Kidney epithelial cell (primary cell): ENCODE measurements at places on chromosomes 11 and 22. TPM values are rescaled to one million over a fixed set of nuclear protein-coding genes. Genes with fewer than 3 reads are reported as not detected.

DNA sequence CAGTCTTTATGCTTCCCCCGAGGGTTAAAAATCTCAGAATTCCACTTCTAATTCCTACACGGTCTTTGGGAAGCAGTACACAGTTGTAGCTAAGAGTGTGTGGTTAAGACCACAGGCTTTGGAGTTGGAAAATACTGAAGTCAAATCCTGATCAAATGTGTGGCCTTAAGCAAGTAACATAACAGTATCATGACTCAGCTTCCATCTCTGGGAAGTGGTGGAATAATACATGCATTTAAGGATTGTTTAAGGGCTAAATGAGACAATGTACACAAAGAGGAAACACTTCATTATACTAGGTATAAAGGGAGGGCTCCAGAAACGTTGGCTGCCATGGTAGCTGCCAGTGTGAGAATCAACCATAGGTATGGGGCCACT is 71.5 kb downstream of the FAT3 start:
- no peak for DNase-seq

- DNase-seq: peak; percentile 55
Measured at GRCh38 chr22:30420347-30421125, 5.0 kb upstream of the MTFP1 start.

- DNase-seq: peak; percentile 69
Measured at GRCh38 chr11:47426062-47426956, at the start of gene PSMC3. Gene PSMC3 (minus strand): TSS chr11:47426439. CDS start chr11:47426279, 160 bp downstream.

DNA sequence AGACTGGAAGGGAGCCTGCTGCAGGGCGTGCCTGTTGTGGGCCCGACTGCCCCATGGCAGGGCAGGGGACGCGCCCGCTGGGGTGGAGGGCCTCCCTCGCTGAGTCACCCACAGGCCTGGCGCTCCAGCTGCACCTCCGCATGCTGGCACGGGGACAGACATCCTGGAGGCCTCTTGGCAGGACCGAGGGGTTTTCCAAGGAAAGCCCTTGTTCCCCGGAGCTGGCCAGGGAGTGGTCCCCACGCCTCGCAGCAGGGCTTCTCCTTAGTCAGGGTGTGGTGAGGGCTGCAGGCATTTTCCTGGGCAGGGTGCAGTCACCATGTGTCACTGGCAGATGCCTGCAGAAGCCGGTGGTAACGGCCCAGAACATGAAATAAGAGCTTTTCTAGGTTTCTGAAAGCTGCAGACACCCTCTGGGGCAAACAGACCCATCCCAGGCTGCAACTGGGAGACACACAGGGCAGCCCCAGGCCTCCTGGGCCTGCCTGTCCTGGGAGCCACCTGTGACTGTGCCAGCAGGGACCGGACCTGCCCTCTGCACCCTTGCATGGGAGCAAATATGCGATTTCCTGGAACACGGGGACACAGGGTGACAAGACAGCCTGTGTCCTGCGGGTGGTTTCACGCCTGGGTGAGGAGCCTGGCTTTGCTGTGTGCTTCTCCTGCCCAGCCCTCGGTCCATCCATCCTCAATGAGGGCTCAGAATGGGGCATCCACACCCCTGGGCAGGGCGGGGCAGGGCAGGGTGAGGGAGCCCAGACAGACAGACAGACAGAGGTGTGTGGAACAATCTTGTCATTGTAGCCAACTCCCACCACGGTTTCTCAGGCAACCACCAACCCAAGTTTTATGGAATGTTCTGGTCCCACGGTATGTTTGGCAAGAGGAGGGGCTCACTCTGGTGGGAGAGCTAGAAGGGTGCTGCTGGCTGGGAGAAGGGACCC is 43.2 kb upstream of the FADD start:
- DNase-seq: no peak

GRCh38 chr11:86678823-86679222 is 6.4 kb upstream of the ME3 start:
- peak; percentile 93 for DNase-seq

GRCh38 chr11:113446938-113447337 is 28.3 kb downstream of the DRD2 start:
- no peak for DNase-seq

GRCh38 chr22:30361916-30362650 is 5.3 kb downstream of the CCDC157 start:
- no peak for DNase-seq

DNA sequence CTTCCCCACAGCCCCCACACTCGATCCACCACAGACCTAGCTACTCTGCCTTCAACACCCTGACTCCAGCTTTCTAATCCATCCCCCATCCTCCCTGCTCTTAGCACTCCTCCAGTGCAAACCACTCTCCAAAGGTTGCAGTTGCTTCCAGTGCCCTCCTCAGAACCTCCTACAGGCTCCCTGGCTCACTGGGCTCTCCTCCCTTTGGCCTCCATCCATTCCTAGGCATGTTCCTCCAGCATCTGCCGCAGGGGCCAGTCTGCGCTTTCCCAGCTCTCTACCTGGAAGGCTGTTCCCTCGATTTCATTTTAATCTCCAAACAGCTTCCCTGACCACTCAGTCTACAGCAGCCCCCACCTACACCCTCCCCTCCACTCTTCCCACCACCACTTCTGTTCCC is 133.8 kb downstream of the SPATA19 start:
- no peak for DNase-seq

- DNase-seq: no peak
Measured at GRCh38 chr11:32255841-32256240, 165.0 kb downstream of the RCN1 start.

GRCh38 chr11:6233984-6234386 is 451 bp downstream of the FHIP1B start:
- DNase-seq: no peak

- no peak for DNase-seq
Measured at GRCh38 chr11:127259102-127259501, 258.5 kb upstream of the KIRREL3 start.

- DNase-seq: no peak
Measured at GRCh38 chr11:19849107-19849789, 136.6 kb downstream of the NAV2 start.

- DNase-seq: no peak
Measured at GRCh38 chr11:62103986-62104385, 19.8 kb upstream of the INCENP start.

GRCh38 chr11:70368961-70369360 is 29.4 kb upstream of the CTTN start:
- DNase-seq: no peak

GRCh38 chr11:28675183-28675582 is 567.0 kb downstream of the METTL15 start:
- DNase-seq: no peak

- no peak for DNase-seq
Measured at GRCh38 chr22:23829845-23830372, 8.9 kb downstream of the DERL3 start.

DNA sequence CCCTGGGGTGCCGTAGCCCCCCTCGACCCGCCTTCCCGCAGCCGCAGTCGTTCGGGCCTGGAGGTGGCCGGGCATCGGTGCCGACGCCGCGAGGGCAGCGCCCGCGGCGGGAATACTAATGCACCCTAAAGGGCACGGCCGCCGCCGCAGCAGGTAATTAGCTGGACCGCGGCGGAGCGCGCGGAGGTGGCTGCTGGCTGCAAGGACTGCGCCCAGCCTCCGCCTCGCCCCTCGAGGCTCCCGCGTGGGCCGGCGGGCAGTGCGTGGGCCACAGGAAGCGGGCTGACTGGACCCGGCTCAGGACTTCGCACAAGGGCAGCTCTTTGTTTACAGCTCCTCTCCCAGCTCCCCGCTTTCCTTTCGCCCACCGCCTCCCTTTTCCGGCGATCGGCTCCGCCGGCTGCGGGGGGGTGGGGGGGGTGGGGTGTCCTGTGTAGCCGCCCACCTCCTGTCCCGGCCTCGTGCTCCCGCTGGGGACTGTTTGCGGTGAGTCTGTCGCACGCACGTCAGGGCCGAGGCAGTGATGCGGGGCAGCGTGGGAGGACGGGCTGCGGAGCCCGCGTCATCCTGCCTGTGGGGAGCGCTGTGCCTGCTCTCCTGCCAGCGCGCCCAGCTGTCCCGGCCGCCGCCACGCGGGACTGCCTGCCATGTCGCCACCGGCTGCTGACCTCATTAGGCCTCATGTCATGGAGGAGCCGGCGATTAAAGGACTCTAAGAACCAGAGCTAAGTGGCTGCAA is 53.2 kb downstream of the GRIK4 start:
- DNase-seq: no peak

DNA sequence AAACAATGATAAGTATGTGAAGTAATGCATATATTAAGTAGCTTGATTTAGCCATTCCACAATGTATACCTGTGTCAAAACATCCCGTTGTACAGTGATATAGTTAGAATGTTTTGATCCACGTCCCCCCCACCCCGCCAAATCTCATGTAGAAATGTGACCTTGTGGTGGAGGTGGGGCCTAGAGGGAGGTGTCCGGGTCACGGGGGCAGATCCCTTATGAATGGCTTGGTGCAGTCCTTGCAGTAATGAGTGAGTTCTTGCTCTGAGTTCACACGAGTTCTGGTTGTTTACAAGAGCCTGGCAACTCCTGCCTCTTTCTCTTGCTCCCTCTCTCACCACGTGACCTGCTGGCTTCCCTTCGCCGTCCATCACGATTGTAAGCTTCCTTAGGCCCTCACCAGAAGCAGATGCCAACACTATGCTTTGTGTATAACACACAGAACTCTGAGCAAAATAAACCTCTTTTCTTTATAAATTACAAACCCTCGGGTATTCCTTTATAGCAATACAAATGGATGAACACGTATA is 41.6 kb downstream of the FANCF start:
- DNase-seq: no peak

GRCh38 chr11:127470306-127470884 is 469.8 kb upstream of the KIRREL3 start:
- no peak for DNase-seq

DNA sequence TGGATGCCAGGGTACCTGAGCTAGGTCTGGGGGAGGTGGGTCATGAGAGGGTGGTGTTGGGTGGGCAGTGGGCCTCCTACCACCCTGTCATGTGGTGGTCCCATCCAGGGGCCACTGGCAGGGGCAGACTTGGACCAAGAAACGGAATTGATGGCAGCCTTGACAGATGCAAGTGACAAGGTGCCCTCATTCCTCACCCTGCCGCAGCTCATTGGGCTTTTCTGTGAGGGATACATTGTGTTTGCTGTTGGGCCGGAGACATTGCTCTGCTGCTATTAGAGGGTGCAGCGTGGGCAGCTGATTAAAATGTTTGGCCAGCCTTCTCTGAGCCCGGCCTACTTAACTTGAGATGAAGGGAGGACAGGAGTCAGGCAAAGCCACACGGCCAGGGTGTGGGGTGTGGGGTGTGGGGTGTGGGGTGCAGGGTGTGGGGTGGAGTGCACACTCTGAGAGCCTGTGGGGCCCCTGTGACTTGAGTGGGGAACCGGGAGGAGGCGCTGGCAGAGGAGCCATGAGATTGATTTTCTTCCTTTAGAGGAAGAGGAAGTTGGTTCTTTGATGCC is 351.5 kb downstream of the TBC1D22A start:
- no peak for DNase-seq

DNA sequence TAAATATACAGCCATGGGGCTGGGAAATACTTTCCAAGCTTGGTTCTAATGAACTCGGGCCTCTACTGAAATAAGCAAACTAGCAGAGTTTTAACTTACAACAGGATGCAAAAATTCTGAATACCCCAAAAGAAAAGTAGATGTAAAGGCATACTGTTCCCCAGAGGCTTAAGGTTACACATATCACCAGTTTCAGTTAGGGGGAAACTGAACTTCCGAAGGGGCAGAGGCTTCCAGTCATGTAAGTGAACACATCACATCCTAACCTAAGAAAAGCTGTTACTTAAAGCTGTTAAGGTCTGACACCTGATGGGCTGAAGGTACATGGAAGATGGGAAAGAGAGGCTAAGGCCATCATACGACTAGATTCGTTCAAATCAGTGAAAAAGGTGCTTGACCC is 2.3 kb downstream of the GAB2 start:
- DNase-seq: no peak

- DNase-seq: no peak
Measured at GRCh38 chr11:104663190-104664140, 234.8 kb downstream of the CASP12 start.

DNA sequence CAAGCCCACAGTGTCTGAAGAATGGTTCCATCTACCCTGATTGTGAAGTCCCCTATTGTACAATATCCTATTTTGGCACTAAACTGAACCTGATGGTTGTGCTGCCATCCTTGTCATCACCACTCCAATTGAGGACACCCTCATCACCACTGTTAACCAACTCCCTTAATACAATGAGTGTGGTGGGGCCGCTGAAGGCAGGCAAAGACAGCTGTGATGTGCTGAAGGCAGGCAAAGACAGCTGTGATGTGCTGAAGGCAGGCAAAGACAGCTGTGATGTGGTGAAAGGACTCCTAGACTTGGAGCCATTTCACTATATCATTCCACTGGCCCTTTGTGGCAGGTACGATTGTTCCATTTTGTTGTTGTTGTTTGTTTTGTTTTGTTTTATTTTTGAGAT is 481.6 kb downstream of the SOX6 start:
- no peak for DNase-seq

DNA sequence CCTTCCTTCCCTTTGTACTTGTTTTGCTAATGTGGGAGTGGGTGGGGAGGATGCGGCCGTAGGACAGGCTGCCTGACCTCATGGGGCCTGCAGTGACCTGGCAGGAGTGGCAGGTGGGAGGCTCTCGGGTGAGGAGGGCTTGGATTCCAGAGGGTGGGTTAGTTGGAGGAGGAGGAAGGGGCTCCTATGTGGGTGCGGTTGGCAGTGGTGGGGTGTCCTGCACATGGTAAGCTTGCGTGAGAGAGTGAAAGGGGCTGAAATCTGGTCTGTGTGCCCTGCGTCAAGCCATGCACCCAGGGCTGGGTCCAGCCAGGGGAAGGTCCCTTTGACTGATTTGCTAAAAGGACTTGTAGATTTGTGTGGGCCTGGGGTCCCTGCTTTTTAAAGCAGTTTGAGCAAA is 90.7 kb upstream of the OR4B1 start:
- no peak for DNase-seq

DNA sequence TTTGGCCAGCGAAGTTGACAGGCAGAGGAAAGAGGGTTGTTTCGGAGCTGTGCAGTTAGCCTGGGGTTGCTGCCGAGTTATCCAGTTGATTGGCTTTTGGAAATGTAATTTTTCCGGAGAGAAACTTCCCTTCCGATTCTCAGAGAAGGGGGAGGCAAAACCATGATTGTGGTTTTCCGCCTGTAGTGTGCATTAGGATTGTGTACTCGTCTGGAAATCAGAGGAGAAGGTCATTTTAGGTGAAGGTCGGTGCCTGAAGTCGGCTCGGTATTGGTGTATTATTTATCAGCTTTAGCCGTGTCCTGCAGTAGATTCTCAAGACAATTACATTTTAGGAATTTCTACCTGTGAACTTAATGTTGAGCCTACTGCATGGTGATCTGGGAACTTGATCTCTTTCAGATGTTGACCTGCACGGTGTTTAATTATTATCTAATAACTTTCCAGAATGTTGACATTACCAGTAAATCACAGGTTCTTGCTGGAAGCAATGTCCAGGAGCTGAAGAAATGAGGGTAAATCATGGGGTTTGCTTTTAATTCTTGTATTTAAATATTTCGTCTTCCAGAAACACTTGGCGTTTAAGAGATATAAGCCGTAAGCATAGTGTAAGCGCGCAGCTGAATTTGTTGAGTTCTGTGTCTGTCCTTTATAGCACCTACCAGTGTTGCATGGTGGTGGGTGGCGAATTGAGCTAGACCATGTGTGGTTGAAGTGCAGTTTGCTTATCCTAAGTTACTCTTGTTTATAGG is 1.3 kb downstream of the ARHGEF12 start:
- no peak for DNase-seq

Gene BMAL1
- 13.3 and 15.0 TPM in 2 replicates for total RNA-seq

Gene P2RX6
- 0.27 TPM in 1 of 2 replicates, not detected in the other for total RNA-seq

Gene OTOG
- total RNA-seq: not detected in 2 replicates

Gene DSCAML1
- 0.21 and 3.1 TPM in 2 replicates for total RNA-seq

Gene MRGPRX3
- total RNA-seq: not detected in 2 replicates

Gene RIMBP3C
- 0.29 and 0.48 TPM in 2 replicates for total RNA-seq

Gene ZBTB16
- 0.08 and 5.5 TPM in 2 replicates for total RNA-seq

Gene KCNK4
- not detected in 2 replicates for total RNA-seq

Gene NAV2
- total RNA-seq: 41.5 and 48.7 TPM in 2 replicates

Gene FAM83F
- 5.8 and 6.9 TPM in 2 replicates for total RNA-seq

Gene MS4A6E
- total RNA-seq: not detected in 2 replicates

Gene NPTXR
- 2.4 and 5.4 TPM in 2 replicates for total RNA-seq
